ENCODE measurements at places on chromosomes 3 and 15. TPM values are rescaled to one million over a fixed set of nuclear protein-coding genes. Genes with fewer than 3 reads are reported as not detected.

MORC1 gene
- not detected for total RNA-seq

DNA sequence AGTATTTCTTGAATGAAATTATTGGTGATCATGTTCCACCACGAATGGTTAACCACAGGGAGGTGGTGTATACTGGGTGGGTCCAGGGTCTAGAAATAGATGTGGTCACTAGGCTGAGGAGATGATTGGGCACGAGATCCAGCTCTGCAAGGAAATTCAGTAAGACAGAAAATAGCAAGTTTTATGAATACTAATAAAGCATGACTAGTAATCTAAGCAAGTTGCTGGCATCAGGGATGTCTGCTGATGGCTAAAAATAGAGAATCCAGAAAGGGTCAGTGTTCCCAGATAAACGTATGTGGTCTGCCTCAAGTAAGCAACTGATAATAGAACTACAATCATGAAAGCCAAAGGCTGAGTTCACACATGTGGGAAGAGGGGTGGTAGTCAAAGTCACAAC, 108.3 kb upstream of the FRMD4B start:
- no peak for DNase-seq

IL17RB gene
- 0.31 TPM for total RNA-seq

SETD5 gene
- 126 TPM for total RNA-seq

PLXNA1 gene
- 2.4 TPM for total RNA-seq

DNA sequence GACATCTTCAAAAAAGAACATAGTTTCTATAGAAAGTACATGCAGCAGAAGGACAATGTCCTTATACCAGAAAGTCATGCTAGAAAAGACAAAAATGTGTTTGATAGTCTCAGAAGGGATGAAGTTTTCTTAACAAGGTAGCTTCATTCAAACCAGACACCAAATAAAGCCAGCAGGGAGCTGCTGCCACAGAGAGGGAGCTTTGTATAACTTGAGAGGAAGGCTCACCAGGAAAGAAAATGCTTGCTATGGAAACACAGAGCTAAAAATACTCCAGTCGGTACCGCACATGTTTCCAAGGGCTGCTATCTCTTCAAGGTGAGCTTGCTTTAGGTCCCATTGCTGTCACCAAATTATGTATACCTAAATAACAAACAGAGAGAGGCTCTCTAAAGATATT, 1074.8 kb upstream of the ALCAM start:
- no peak for DNase-seq

Data from activated CD8-positive, alpha-beta T cell treated with anti-CD3 and anti-CD28 coated beads, Interleukin-2, amount 10 ng/mL, durations not matched to agents 7 days and 5 days (primary cell).